ENCODE measurements at places on chromosomes 3 and 15. TPM values are rescaled to one million over a fixed set of nuclear protein-coding genes. Genes with fewer than 3 reads are reported as not detected.

The SKOR1 gene
- 0.22 TPM for total RNA-seq

The CCDC54 gene
- total RNA-seq, result not detected

The POLR2H gene
- 24.3 TPM for total RNA-seq

The PPP1R14D gene
- not detected for total RNA-seq

DNA sequence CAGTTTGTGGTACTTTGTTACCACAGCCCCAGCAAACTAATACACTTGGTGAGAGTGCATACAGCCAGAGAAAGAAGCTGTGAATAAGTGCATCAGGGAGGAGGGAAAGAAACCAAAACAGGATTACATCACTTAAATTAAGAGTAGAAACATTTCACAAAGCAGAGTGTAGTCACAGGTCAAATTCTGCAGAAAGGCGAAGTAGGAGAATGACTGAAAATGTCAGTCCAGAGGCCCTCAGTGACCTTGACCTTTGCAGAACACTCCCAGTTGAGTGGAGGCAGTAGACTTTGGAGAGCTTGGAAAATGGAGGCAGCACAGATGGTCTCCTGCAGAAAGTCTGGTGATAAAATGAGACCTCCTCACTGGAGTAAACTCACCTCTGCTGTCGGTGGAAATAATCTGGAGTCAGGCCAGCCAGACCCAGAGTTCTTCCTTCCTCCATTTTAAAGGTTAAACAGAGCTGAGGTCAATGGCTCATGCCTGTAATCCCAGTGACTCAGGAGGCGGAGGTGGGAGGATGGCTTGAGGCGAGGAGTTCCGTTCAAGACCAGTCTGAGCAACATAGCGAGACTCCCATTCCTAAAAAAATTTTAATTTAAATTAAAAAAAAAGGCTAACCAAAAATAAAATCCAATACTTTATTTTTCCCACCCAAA, 5.0 kb downstream of the CD86 start:
- no peak for DNase-seq

The LHFPL4 gene
- not detected for total RNA-seq

The TICRR gene
- 0.08 TPM for total RNA-seq

The GREM1 gene
- total RNA-seq, result 0.49 TPM

- DNase-seq, result no peak
Observed at GRCh38 chr3:124552224-124552623, 178.0 kb upstream of the UMPS start.

GRCh38 chr3:9820946-9821345, 10.9 kb downstream of the TTLL3 start:
- DNase-seq, result no peak

- DNase-seq, result no peak
Observed at GRCh38 chr3:45881078-45882022, 5.0 kb upstream of the CCR9 start.

DNA sequence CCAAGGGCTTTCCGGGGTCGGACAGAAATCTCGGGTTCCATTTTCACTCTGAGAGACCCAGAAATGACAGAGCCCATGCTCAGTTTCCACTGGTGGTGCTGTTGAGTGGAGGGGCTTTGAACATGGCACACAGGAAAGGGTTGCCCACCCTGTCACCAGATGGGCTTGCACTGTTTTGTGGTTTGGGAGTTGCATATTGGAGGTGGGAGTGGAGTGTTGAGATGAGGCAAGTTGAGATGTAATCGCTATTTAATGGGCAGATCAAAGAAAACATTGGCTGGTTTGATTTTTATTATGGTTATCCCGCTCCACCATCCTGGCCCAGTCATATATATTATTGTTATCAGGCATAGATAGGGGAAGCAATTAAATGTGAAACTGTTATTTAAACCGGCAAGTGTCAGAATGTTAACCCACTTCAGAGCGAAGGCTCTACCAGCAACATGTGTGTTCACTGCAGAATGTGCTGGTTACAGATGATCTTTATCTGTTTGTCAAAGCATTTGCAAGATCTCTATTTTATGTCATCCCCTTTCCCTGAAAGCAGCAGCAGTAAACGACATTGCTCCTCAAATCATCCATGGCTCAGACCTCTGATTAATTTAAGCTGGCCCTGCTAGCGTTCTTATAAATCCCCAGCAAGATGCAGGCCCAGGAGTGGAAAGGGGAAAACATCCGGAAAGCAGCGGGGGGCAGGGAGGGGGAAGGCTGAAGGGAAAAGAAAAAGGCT, 58.3 kb upstream of the TSEN2 start:
- DNase-seq, result no peak

Data from left ventricle myocardium inferior (tissue), 1 donor.